GDM1 (cell line): ENCODE measurements at places on chromosomes 7 and 10.

GRCh38 chr10:125578658-125579315 lies 104.2 kb downstream of the TEX36 start:
- DNase-seq, result no peak

- no peak for DNase-seq
Observed at GRCh38 chr7:85133560-85133959, 53.3 kb downstream of the SEMA3D start.

DNA sequence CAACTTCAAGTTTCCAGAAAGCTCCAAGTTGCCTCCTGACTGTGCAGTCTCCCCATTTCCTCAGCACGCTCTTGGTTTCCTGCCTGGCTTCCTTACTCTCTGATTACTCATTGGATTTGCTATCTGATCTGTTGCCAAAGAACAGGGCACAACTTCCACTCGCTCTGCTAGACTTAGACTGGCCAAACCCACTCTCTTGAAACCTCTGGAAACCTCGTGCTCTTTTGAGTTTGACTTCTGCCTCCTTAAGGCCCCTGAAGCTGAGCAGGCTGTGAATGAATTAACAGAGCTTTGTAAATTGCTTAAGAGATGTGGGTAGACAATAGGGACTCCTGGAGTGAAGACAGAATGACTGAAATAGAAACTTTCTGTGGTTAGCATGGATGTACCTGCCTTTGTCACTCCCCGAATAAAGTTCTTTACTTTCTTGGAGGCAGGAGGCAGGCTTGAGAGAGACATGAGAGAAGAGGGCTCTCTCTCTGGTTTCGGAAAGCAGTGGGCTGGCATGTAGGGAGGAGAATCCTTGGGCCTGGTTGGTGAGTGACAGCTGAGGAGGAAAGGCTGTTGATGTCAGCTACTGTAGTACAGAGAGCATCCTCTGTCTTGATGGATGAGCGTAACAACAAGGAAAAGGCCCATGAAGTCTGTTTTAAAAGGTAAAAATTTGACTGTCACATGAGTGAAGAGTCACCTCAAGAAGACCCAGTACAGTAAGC lies 70.8 kb downstream of the CHN2 start:
- peak; percentile 46 for DNase-seq

- peak; percentile 19 for DNase-seq
Observed at GRCh38 chr7:98420966-98421612, 20.2 kb upstream of the BAIAP2L1 start.

DNA sequence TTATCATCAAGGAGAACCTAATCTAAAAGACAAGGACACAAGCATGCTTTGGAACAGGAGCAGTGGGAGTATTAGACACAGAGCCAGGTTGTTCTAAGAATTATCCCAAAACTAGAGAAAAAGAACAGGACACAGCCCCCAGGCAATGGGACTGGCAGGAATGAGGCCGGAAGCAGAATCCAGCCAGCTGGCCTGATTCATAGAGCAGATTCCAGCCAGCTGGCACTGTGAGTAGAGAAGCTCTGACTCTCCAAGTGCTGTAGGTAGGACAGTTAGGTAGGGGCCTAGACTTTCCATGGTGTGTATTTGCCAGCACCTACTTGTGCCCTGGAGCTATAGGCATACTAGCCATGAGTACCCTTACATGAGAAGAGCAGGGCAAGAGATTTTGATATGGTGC lies 13.3 kb upstream of the RAB18 start:
- no peak for DNase-seq

DNA sequence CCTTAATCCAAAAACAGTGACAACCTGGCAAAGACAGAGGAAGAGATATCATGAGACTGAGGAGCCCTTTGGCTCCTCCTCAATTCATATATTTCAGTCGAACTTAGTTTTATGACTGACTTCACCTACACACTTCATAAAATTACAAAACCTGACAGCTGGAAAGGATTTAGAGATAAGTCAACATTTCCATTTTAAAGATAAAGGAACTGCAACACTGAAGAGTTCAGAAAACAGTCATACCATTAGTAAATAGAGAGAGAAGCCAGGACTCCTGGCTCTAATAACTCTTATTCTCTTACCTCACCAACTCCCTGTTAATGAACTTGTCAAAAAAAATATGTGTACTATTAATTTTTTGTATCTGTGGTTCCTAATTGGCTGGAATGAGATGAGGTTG lies 141.0 kb upstream of the COL1A2 start:
- DNase-seq, result no peak
